NCI-H1436 treated with DMSO at 0.1 percent for 48 hours (cell line): ENCODE measurements at places on chromosomes 12 and 14.

DNA sequence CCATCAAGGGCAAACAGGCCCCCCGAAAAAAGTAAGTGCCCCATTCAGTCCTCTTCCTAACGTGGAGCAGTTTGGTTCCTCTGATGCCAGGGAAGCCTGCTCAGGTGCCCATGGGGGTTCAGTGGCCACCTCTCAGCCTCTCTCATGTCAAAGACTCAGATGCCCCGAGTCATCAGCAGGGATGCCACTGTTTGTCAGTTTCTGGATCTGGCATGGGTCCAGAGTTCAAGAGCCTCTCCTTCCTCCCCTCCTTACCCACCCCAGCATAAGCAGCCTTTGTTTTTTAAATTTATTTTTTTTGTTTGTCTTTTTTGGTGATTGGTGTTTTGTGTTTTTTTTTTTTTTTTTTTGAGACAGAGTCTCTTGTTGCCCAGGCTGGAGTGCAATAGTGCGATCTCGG lies 11.3 kb downstream of the KMT5A start:
- no peak for DNase-seq

DNA sequence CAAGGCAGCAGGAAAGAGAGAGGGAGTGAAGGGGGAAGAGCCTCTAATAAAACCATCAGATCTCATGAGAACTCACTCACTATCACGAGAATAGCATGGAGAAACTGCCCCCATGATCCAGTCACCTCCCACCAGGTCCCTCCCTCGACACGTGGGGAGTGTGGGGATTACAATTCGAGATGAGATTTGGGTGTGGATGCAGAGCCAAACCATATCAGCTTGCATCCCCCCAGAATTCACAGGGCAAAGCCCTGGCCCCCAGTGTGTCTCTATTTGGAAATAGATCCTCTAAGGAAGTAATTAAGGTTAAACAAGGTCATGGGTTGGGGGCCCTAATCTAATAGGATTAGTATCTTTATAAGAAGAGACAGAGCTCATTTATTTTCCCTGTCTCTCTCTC lies 56.1 kb upstream of the TCL1A start:
- no peak for DNase-seq

DNA sequence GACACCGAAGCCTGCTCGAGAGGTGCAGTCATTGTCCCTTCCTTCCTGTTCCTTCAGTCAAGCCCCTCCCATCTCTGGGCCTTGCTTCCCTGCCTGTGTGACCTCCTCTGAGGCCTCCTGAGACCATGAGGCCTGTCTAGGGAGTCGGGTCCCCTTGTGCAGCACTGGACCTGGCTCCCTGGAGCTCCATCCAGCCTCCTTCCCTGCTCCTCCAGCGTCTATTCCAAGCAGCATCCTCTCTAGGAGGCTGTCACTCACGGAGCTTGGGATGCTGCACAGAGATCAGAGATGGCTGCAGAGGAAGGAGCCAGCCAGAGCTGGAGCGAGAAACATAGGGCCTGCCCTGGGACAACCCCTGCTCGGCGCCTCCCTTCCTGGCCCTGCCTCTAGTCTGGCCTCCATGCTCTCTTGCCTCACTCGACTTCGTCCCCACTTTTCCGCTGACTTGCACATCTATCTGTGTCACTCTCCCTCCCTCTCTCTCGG lies 142.7 kb downstream of the BCL11B start:
- DNase-seq, result no peak

DNA sequence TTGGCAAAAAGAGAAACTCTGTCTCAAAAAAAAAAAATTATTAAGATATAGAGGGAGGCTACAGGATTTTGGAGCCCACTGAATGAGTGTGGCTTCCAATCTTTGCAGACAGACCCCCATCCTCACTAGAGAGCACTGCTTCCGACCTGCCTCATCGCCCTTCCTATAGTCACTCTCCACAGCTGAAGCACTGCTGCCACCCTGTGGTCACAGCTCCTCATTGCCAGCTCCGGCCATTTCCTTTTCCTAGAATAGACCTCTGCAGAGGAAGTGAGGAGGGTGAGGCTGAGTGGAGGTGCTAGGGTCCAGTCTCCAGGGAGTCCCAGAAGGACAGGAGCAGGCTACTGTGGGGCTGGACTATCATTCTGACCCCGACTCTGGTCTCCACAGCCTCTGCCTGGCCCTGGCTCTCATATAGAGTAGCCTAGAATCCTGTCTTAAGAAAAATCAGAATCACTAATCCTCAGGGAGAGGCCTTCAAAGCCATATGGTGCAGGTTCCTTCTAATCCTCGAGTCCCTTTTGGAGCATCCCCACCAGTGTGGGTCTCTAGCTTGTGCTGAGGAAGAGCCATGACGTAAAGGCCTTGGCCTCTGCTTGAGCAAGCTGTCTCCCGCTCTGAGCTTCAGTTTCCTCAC lies 1.4 kb upstream of the NPFF start:
- DNase-seq, result no peak

DNA sequence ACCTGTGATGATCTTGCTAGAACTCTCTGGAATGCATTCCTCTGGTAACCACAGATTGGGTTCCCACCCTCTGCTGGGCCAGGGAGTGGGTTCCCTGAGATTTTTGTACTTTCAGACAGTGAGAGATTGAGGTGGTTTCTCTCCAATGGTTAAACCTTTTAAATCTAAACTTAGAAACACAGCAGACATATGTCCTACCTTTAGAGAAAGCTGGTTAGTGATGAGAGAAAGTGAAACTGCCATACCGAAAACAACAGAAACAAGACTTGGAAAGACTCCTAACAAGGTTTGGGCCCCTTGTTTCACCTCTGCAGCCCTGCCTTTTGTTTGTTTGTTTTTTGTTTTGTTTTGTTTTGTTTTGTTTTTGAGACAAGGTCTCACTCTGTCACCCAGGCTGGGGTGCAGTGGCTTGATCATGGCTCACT lies 9.7 kb upstream of the SGPP1 start:
- no peak for DNase-seq

DNA sequence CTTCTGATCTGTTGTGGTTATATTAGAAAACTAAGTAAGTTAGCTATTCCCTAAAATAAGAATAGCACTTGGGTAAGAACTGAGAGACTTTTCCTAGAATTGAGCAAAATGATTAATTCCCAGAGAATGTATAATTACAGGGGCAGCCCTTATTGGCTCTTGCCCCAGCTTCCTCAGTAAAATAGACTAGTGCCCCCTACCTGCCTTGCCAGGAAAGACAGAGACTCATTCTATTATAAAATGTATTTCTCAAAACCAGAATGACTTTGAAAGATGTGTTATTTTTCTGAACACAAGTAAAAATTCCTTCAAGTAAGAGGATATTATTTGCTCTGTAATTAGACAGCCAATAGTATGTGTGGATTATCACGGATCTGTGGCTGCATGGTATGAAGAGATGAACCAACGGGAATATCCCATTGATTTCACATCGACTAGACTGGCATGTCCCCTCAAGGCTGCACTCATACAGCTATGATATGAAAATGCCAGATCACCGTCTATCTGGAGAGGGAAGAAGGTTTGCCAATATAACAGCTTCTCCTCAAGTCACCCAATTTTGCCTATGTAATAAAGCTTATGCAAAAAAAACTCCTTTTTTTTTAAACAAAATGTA lies 7.4 kb upstream of the GLRX5 start:
- DNase-seq, result no peak

- DNase-seq, result no peak
Measured at GRCh38 chr14:53226553-53226952, 73.4 kb upstream of the DDHD1 start.

DNA sequence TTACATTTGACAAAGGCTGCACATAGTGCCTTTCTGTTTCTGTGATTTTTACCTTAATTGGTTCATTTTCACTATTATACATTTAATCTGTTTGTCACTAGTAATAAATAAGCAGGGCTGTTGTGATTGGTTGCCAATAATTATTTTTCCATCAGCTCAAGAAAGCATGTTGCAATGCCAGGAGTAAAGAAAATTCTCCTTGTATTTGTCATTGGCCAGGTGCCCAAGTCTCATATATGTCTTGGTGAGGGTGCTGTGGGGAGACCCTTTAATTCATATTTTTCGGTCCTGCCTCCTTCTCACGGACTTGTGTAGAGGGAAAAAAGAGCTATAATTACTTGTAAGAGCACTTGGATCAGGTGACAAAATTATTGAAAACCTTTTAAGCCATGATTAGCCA lies 108.0 kb downstream of the KITLG start:
- peak; percentile 3 for DNase-seq

- DNase-seq, result no peak
Measured at GRCh38 chr12:65934480-65935115, 110.3 kb downstream of the HMGA2 start.

DNA sequence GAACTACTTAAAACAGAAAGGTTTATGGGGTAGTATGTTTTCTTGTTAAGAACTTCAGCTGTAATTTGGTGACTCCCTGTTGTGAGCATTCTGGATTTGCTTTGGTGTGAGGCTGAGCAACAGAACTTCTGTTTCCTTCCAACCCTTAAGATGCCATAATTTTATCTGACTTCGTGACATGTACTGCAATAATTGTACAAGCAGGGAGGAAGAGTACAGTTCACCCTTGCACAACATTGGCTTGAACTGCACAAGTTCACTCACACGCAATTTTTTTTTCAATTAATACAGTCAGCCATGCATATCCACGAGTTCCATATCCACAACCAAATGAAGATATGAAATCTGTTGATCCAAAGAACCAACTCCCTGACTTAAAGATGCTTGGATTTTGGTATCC lies 42.9 kb upstream of the ANKS1B start:
- DNase-seq, result no peak

DNA sequence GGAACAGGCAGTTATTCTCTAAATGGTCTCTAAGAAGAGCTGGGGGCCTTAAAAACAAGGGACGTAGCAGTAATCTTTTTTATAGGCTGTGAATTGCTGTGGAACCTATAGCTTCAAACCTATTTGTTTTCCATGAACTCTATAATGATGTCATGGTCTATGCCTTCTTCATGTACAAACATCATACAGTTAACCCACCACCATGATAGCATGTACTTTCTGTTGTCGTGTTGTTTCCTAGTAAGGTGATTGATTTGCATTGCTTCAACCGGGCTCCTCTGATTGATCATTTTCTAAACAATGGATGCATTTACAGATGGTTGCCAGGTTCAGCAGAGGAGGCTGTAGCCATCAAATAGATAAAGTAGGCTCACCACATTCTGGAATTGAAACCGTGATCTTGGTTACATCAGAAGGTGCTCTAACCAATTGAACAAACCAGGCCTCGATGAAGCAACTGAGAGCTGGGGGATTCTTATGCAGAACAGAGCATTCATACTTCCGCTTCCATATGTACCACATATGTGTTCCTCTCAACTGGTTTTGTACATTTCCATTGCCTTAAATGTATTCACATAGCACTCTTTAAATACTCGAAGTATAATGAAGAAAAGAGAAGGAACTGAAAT lies 25.6 kb upstream of the PCNX1 start:
- DNase-seq, result no peak
